ENCODE measurements at places on chromosomes 5 and 9. TPM values are rescaled to one million over a fixed set of nuclear protein-coding genes. Genes with fewer than 3 reads are reported as not detected.

The DBH gene
- total RNA-seq, result not detected

The SLCO6A1 gene
- 2.0 TPM for total RNA-seq

GRCh38 chr9:35395076-35395705 lies 94.7 kb upstream of the RUSC2 start:
- no peak for DNase-seq
- no peaks in the 10 kb centered on the region for H3K27me3 ChIP-seq
- no peak overlapping the region for H3K27ac ChIP-seq
- H3K4me3 ChIP-seq, result no peak overlapping the region

DNA sequence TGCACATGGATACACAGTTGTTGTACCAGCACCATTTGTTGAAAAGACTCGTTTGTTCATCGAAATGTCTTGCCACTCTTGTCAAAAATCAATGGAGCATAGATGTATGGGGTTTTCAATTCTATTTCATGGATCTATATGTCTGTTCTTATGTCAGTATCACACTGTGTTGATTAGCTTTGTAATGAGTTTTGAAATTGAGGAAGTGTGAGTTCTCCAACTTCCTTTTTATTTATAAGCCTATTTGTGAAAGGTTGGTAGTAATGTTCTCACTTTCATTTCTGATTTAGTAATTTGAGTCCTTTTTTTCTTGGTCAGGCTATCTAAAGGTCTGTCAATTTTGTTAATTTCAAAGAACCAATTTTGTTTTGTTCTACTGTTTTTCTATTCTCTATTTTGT lies 26.1 kb downstream of the ZNF510 start:
- H3K4me1 ChIP-seq, result no peaks in the 10 kb centered on the region

The SV2C gene
- total RNA-seq, result 0.27 TPM

The CRHBP gene
- total RNA-seq, result 1.1 TPM

Measured in progenitor cell of endocrine pancreas (in vitro differentiated cells).